ENCODE measurements at places on chromosomes 4 and X. TPM values are rescaled to one million over a fixed set of nuclear protein-coding genes. Genes with fewer than 3 reads are reported as not detected.

DNA sequence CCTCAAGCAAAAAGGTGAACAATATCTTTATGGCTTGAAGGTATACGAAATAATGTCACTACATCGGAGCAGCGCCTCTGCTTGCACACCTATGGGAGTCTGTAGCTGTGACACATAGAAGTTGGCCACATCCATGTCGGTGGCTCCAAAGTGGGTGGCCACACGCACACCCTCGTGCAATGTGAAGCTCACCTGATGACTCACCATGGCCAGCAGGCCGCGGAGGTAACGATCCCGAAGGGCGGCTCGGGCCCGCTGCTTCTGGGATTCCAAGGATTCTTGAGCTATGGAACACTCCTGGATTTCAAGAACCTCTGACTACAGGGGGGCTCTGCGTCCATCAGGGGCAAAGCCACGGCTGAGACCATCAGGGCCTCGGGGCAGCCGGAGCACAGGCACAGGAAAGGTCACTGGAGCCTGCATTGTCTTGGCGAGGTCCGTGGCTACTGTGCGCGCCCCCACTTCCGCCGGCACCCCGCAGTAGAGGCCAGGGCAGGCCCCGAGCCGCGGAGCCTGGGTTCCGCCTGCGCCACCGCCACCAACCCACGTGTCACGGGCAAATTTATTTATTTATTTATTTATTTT lies 25.2 kb downstream of the NYX start:
- no peak for DNase-seq

GRCh38 chr4:8732092-8732491 lies 139.5 kb downstream of the CPZ start:
- DNase-seq: no peak

GRCh38 chr4:23279377-23279986 lies 586.7 kb downstream of the GBA3 start:
- no peak for DNase-seq

DNA sequence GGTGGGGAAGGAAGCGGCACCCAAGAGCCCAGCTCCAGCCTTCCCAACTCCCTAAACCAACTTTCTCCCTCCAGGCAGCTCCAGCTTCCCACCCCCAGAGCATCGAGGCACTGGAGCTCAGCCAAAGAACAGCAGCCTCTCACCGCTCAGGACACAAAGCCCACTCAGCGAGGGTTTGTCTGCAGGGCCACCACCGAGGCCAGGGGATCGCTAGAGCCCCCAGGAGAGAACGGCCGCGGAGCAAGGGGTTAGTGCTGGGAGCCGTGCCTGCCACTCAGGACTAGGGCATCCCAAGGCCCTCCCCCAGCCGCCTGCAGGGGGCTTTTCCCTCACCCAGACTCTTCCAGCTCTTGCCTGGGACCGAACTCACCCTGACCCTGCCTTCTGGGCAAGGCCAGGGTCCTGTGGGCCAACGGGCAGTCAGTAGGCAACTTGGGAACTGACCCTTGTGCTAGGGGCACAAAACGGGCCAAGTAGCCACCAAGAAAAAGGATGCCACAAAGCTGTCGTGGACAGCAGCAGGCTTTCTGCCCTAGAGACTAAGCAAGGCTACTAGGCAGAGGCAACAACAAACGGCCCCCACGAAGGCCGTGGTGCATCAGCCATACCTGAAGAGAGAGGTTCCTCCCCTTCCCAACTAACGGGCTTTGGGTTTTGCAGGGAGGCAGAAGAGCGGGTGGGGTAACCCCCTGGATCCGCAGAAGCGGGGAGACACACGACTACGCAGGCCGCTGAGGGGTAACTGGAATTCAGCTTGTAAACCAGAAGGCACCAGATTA lies 2.3 kb downstream of the HCFC1 start:
- no peak for DNase-seq

- no peak for DNase-seq
Observed at GRCh38 chrX:44871114-44871645, 1.8 kb upstream of the KDM6A start.

- no peak for DNase-seq
Observed at GRCh38 chr4:107006218-107006617, 29.9 kb downstream of the DKK2 start.

- DNase-seq: no peak
Observed at GRCh38 chr4:149955780-149956390, 122.4 kb upstream of the DCLK2 start.

NR0B1 gene
- total RNA-seq: not detected

SSX7 gene
- total RNA-seq: not detected

HSFX1 gene
- total RNA-seq: 0.30 TPM

DNA sequence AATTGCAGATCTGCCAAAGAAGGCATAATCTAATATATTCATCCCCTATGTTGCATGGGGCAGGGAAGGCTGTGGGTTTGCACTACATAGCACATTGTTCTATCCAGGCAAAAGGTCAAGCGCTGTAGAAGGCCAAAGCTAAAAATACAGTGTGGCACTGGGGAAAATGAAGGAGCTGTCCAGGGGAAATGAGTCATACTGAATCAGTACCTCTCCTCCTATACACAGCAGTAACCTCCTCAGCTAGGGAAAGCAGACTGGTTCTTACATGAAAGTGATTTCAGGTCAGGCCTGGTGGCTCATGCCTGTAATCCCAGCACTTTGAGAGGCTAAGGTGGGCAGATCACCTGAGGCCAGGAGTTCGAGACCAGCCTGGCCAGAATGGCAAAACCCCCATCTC lies 31.0 kb upstream of the SLC25A4 start:
- no peak for DNase-seq

DNA sequence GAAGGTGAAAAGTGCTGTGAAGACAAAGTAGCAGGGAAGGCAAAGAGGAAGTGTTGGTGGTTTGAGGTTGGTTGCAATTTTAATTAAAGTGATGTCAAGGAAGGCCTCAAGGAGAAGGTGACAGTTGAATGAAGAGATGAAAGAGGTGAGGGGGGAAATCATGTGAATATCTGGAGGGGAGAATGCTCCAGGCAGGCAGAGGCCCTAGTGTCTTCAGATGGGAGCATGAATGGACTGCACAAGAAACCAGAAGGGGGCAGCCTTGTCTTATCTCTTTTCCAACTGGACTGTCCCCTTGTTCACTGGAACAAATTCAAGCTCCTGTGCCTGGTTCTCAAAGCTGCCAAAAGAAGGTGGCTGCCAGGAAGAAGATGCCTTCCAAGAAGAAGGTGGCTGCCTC lies 68.4 kb downstream of the MAOB start:
- DNase-seq: no peak

DNA sequence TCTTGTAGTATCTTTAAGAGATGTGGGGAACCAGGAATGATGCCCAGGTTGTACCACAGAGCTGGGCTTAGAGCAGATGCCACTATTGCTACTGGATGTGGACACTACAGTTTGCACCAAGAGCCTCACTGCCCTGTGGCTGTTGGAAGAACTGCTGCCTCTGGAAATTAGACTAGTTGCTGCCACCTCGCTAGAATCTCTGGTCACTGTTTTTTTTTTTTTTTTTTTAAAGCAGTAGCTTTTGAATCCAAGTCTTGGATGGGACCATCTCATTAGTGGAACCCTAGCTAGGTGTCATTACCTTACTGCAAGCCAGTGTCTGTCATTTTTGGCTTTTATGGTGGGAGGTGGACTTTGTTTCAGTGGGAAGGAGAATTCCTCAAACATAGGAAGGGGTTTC lies 105.5 kb downstream of the ARHGAP10 start:
- no peak for DNase-seq

TMSB15C gene
- 3.7 TPM for total RNA-seq

DNA sequence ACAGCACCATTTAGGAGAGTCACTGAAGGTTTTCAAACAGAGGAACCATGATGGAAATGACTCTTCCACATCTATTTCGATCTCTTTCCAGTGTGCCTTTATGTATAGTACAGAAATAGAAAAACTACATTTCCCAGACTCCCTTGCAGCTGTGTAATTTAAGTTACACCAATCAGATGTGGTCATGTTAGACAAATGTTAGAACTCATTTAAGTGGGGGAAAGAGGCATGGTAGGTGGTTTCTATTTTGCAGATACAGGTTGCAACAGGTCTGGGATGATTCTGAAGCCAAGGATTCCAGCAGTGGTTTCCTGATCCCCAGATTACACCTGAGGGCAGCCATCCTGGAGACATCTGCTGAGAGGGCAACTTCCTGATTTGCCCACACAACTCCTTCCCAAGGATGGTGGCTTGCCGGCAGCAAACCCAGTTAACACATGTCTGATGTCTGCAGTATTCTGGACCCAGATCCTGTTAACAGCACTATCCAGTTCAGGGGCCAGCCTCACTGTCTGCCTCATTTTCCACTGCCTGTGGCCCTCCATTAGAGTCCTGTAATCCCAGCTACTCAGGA lies 38.7 kb upstream of the PDK3 start:
- DNase-seq: no peak

GRCh38 chr4:159193046-159193620 lies 90.3 kb downstream of the RAPGEF2 start:
- DNase-seq: no peak

DNA sequence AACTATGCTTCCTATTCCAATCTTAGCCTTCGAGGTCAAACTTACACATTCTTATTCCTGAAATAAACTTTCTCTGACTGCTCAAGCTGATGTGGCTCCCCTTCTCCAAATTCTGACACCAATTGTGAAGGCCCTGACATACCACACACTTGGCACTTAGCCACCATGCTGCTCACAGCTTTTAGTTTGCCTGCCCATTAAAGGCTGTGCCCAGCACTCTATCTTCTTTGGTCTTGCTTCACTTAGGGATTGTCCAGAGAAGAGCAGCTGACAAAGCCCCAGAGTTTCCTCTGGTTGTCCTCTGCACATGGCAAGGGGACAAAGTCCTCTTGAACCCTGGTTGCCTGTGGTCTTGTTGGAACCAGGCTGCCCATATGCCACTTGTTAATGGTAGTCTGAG lies 126.1 kb downstream of the ARHGEF9 start:
- no peak for DNase-seq

SLC6A8 gene
- 0.71 TPM for total RNA-seq

DNA sequence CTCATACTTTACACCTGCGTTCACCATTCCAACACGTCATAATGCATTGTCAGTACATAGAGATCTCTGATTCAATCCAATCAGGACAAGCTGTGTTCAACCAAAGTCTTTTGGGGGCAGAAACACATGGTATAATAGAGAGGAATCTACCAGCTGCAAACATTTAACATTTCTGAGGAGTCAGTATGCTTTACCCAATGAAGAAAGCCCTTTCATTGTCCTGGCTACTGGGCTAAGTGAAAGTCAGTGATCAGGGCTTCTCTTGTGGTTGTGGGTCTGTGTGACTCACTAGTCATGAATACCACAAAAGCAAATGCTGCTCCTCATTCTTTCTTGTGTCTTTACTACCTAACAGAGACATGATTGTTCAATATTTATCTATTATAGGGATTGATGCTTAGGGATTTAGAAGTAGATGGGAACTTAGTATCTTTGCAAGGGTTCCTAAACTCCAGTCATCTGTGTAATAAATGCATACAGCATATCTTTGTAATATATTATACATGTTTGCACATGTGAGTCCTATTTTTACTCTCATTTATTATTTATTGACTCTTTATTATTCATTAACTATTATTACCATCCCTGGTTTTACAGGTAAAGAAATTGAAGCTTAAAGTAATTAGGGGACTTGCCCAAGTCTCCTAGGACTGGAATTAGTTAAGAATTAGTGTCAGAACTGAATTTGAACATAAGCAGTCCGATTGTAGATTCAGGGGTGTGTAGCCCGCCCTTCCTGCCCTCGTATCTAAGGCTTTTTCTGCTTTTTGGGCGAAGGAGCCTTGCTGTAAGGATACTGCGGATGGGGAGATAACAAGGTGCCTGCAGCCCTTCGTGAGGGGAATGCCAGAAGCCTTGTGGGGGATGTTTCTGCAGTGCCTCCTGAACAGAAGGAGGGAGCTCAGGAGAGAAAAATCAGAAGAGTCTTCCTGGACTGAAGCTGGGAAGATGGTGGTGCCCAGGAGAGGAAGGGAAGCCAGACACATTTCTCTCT lies 353.1 kb upstream of the BOD1L1 start:
- no peak for DNase-seq

DNA sequence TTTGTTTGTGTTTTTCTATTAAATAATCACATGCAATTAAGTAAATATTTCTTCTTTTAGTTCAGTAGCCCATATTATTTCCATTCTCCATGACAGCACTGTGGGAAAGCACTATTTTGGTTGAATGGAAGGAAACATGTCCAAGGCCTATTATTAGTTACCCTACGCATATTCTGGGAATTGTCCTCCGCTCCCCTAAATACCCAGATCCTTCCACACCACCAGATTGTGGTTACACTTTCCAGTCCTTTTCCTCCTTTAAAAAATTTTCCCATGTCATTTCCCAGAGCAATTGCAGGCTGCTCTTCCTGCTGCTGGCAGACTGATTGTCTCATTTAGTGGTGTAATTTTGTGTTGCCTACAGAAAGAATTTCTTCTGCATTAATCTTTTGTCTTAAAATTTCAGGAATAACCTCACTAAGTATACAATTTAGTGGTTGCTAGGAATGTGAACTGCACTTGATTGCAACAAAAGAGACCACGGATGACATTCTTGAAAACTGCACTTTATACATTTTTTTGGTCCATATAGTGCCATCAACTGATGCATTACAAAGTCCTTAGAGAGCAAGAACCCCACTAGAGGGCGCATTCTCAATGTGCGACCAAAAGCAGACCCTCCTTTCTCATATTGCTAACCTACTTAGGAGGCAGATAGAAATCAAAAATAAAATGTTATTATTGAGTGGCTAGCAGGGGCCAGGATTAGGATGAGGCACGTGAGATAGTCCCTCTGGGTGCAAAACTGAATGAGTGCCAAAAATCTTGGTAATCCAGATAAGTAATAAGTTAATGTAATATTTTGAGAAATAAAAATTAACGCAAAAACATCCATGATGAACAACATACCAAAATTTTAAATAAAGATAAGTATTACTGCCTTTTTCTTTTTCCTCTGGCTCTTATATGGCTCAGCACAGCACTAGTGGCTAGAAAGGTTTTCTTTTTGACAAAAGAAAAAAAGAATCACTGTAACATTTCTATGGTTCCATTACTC lies 98.8 kb upstream of the IQCM start:
- DNase-seq: no peak

GRCh38 chr4:4254666-4255065 lies 6.6 kb upstream of the TMEM128 start:
- no peak for DNase-seq

CXCL1 gene
- not detected for total RNA-seq
